ENCODE measurements at places on chromosomes 6 and 20.

DNA sequence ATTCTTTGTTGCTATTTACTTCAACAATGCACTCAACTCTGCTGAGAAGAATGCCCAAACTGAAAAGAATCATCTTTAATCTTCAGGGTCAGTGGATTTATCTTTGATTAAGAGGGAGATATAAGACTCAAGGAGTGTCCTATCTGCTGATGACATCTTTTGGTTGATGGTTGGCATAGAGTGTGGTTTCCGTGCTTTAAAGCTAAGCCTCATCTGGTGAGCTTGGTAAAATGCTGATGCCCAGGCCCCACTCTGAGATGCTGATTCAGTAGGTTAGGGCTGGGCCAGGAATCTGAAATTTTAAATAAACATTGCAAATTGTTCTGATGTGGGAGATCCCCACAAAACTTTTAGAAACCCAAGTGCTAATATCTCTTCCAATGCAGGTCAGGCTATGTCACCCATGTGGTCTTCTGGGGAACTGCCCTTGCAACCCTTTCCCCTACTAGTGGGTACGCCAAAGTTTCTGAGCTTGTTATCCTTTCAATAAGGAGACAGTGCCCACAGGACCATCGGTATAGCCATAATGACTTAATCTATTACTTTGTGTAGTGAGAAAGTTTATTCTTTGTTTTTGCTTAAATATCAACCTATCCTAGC lies 68.5 kb upstream of the ARMH2 start:
- no peak for DNase-seq

- no peak for DNase-seq
Measured at GRCh38 chr20:11906626-11907480, 10.8 kb upstream of the BTBD3 start.

- DNase-seq, result no peak
Measured at GRCh38 chr20:43853174-43853803, 61.4 kb upstream of the TOX2 start.

- DNase-seq, result no peak
Measured at GRCh38 chr6:144581812-144582537, 296.8 kb downstream of the UTRN start.

- DNase-seq, result no peak
Measured at GRCh38 chr6:74936886-74937285, 269.0 kb downstream of the COL12A1 start.

DNA sequence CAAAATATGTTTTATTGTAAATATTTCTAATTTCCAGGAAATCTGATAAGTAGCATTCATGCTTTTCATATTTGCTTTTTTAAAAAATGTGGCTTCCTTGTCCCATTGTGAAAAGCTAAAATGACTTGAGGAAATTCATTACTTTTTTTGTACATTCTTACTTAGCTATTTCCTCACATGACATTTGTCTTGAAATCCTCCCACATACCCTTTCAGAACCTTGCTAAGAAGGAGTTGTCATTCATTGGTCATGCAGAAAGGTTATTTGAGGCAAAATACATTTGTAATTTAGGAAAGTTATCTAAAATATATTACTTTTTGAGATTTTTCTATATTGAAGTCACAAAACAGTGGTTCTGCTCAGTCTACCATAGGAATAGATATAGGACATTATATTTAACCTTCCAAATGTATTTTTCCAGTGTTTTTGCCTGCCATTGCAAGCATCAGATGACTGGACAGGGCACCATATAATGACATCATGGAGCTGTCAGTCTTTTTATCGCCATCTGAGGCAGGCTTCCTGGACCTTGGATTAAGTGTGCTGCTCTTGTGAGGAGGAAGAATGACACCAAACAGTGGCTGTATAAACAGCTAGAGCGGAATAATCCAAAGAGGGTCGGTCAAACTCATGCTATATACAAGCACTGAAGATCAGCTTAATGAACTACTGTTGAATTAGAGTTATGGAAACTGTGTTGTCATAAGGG lies 109.4 kb upstream of the HCRTR2 start:
- no peak for DNase-seq

GRCh38 chr6:209432-210103 lies 82.7 kb upstream of the DUSP22 start:
- DNase-seq, result no peak

DNA sequence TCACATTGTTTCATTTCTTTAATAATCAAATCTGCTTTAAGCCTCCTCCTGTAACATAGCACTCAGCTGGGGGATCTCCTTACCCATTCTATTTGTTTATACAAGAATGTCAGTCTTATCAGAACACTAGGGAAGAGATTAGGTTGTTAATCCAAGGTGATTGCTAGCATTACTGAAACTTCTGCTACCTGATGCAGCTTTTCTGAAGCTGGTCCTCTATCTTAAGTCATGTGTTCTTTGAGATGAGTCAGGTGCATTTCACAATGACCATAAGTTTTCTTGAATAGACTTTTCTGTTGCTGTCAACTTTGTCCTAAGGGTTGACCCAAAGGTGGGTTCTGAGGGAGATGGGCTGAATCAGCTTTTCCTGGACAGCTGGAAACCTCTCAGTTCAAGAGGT lies 60.7 kb upstream of the SYNCRIP start:
- no peak for DNase-seq

GRCh38 chr6:158047127-158047518 lies 65.5 kb downstream of the SYNJ2 start:
- peak; percentile 38 for DNase-seq

- no peak for DNase-seq
Measured at GRCh38 chr6:139010674-139011073, 17.9 kb upstream of the ABRACL start.

DNA sequence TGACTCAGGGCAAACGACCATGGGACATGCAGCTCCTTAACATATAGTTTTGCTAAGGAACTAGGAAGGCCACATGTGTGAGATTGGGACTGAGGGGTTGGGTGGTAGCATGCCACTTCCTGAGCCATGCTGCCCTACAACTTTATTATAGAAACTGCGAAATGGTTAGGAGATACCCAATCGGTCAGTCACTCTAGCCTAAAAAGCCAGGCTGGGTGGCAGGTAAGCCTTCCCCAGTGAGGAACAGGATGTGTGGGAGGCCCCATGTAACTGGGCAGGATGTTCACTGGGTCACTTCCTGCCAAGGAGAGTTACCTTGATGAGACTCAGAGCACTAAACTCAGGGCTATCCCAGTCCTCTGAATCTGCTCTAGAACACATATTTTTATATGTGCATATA lies 123.5 kb downstream of the MAP3K7 start:
- DNase-seq, result no peak

GRCh38 chr20:582204-582603 lies 27.9 kb downstream of the TCF15 start:
- no peak for DNase-seq

DNA sequence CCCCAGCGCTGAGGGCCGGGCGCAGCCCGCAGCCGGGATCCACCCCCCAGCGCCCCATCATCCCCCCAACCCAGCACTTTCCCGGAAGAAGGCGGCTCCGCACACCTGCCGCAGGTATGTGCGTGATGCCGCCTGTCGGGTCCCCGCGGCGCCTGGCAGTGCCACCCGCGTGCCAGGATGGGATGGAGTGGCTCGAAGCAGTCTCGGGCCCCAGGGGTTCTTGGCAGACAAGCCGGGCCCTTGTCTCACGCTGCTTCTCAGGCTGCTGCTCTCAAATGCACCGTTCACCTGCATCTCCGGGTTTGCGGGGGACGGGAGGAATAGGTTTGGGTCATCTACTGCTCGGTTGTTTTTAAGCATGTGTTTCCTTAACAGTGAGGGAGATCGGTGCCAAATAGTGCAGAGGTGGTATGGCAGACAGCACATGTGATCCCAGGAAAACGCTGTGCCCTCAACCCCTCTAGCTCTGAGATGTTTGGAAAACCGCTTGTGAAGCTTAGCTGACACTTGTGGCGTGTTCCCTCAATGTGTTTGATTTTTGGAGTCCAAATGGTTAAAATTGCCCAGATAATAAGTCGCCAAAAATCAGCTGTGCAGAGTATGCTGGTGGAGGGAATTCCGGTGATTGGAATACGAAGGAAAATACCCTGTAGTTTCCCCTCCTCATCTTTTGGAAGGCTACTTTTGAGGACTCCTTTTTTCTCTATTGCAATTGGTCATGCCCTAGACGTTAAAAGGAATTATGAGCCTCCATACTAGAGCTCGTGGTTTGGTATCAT lies 926 bp downstream of the MYLIP start:
- DNase-seq, result no peak

DNA sequence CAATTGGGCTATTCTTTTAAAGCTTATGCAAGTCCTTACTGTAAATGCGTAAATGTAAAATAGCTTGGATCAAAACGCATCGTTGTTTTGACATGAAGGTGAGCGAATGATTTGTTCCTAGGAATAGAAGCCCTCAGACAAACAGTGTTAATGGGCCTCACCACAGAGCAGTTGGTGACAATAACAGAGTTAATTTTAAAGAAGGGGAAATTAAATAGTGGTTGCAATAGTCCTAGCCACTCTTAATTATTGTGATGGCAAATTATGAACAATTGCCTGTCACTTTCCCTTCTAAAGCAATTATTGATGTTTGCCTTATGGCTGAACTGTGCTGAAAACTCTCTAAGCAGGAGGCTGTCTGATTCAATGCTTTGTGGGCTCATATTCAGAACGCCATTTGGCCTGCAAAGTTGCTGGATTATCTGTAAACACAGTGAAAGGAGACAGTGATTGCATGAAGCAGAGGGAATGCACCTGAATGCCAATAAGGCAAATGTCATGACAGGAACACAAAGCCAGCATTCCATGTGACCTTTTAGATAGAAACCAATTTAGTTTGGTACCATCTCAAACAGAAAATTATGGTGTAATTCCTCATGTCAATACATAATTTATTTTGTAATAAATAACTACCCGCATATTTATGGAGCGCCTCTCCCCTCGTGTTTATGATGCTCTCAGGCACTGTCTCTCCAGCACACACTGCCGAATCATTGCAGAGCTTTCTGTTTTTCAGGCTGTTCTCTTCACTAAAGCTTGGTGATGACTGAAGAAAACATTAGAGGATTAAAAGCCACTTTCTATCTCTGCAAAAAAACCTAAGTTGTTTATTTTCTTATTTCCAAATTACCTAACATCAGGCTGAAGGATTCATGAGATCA lies 387.5 kb downstream of the HACE1 start:
- DNase-seq, result no peak

DNA sequence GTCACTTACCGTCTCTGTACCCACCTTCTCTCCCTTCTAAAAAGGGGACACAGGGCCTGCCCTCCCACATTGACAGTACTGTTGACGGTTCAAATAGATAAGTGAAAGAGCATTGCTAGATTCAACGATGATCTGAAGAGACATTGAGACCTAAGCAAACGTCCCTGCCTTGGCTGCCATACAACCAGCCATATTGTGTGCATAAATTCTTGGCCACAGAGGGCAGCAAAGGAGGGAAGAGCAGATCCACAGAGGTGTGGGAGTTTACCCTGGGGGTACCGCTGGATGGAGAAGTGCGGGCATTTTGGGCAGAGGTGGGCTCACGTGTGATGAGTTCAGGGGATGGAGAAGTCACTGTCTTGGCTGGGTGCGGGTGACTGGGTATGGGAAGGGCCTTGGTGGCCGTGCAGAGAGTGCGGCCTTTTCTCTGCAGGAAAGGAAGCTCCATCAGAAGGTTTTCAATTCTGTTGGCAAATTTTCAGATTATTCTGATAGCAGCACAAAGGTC lies 85.6 kb downstream of the POPDC3 start:
- DNase-seq, result no peak

DNA sequence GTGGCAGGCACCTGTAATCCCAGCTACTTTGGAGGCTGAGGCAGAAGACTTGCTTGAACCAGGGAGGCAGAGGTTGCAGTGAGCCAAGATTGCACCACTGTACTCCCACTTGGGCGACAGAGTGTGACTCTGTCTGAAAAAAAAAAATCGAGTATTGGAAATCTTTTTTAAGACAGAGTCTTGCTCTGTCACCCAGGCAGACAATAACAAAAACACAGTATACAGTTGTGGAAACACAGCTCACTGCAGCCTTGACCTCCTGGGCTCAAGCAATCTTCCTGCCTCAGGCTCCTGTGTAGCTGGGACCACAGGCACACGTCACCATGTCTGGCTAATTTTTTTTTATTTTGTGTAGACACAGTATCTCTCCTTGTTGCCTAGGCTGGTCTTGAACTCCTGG lies 15.0 kb downstream of the NANP start:
- DNase-seq, result no peak

DNA sequence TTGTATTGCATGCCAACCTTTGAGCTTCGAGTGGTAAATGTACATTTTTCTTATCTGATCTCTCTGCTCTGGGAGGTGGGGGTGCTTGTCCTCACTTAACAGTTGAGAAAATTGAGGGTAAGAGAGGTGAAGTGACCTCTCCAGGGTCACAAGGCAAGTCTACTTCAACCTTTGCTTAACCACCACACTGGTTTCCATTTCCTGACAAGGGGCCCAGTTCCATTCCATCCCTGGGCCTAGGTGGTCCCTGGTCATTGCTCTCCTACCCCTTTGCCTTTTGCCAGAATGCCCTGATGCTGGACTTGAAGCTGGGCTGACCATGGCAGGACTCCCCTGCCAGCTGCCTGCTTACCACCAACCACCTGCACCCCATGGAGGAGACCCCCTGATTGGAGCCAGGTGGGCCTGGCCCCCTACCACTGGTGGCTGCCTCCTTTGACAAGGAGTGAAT lies 9.9 kb upstream of the BPIFB3 start:
- DNase-seq, result no peak

DNA sequence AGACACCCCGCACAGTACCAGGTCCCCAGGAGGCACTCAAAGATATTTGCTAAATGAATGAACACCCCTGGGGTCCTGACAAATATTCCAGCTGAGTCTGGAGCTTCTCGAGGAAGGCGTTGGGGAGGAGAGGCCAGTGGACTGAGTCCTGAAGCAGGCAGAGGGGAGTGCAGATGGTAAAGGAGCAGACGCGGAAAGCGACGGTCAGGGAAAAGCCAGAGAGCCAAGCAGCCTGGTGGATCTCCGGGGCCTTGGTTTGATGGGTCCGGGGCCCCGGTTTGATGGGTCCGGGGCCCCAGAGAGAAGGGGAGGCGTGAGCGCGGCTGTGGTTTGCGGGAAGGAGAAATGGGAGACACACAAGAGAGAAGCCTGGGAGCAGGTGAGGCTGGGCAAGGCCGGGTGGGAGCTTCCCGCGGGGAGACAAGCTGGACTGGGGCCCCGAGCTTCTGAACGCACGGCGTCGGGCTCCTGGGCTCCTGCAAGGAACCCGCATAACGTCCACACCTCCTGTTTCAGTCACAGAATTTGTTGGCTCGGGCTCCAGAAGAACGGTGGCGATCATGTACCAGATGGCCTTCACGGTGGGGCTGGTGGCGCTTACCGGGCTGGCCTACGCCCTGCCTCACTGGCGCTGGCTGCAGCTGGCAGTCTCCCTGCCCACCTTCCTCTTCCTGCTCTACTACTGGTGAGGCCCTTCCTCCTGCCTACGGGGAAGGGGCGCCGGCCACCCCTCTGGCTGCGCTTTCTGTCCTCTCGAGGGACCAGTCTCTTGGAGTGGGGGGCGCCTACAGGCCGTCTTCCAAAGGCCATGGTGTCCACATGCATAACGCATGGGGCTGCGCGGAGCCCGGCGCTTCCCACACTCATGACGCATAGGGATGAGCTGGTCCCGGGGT lies 12.1 kb downstream of the SLC22A1 start:
- DNase-seq, result no peak
